ENCODE measurements at places on chromosomes 13 and 19.

DNA sequence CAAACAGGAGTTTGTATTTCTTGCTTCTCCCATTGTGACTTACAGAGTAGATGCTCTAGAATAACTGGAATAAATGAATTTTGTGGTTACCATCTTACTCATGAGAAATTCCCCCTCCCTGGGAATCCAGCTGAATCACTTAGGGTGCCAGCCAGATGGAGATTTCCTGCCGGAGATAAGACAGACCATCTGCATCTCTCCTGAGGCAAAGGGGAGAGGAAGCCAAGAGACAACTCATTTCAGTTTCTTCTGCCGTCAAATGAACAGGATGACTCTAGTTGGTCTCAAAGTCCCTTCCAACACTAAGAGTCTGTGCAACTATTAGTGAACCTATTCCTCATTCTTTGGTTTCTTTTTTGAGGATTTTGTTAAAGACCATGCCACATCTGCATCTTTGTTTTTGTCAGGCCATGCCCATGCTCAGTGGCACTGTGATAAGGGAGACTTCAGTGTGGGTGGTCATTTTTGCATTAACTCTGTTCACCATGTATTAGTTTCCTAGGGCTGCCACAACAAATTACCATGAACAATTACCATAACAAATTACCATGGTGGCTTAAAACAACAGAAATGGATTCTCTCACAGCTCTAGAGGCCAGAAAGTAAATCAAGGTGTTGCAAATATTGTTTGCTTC lies 112.8 kb downstream of the NDFIP2 start:
- no peak for DNase-seq

- no peak for DNase-seq
These were observed 13.2 kb downstream of the JAK3 start for GRCh38 chr19:17834350-17835181.

DNA sequence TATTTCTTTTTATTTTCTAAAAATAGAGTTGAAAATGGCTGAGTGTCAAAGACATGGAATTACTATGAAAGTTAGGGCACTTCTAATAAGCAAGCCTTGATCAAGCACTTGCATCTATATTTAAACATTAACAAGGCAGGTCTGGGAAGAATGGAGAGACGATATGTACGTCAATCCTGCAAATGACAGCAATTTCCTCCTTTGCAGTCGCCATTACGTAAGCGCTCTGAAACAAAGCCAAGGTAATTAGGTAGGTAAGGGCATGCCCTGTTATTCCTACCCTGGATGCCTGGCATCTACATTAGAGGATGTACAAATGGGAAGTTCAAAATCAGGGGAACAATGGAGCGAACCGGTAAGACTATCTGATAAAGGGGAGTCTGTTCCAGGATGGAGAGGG lies 664.0 kb upstream of the ARGLU1 start:
- no peak for DNase-seq

GRCh38 chr13:36090592-36090991 lies 40.6 kb downstream of the DCLK1 start:
- no peak for DNase-seq

- DNase-seq, result no peak
These were observed 6.8 kb downstream of the ZNF564 start for GRCh38 chr19:12544401-12544876.

DNA sequence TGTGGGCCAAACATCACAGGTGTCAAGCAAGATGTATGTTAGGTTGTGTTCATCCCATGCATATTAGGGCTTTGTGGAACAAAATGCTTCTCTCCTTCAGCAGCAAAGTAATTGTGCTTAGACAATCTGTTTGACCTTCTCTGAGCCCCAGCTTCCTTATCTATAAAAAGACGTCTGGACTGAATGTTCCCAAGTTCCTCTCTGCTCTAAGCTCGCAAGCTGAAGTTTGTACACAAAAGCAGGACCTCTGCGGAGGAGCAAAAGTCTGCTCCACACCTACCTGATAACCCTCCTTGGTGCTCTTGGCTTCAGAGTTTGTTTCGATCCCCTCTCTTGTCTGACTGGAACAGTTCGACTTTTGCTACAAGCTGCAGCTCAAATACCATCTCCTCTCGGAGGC lies 95.7 kb upstream of the UBL3 start:
- DNase-seq, result no peak

- no peak for DNase-seq
These were observed 8.1 kb upstream of the ARL11 start for GRCh38 chr13:49620170-49620621.

DNA sequence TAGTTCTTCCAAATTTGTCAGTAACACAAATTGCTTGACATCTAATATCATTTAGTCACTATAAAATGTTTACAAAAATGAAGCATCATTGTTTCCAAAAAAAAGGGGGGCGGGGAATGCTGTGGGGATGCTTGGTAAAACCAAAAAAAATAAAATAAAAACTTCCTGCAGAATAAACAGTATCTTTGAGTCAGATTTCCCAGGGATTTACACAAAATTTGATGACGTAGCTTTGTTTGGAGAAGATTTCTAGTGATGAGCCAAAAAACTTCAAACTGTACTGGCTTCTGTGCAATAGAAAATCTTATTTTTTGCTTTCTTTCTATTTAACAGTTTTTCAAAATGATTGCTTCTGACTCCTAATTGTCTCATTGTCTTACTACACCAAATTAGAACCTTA lies 80.0 kb downstream of the MZT1 start:
- DNase-seq, result no peak

GRCh38 chr19:2771786-2772674 lies 11.0 kb downstream of the SGTA start:
- DNase-seq, result no peak

DNA sequence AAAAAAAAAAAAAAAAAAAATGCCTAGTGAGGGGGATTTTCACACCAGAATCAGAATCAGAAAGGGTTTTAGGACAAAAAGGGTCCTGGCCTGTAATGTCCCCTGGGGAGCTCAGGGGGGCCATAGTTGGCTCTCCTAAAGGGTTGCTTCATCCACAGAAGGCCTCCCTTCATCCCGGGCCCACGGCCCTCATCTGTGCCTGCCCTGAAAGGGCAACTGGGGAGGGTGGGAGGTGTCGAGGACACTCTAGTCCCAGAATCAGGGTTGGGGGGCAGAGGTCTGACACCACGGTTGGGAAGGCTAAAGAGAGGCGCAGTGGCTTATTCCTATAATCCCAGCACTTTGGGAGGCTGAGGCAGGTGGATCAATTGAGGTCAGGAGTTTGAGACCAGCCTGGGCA lies 22.5 kb upstream of the ZNRF4 start:
- DNase-seq, result no peak

GRCh38 chr19:3335431-3336350 lies 30.7 kb upstream of the NFIC start:
- DNase-seq, result no peak

DNA sequence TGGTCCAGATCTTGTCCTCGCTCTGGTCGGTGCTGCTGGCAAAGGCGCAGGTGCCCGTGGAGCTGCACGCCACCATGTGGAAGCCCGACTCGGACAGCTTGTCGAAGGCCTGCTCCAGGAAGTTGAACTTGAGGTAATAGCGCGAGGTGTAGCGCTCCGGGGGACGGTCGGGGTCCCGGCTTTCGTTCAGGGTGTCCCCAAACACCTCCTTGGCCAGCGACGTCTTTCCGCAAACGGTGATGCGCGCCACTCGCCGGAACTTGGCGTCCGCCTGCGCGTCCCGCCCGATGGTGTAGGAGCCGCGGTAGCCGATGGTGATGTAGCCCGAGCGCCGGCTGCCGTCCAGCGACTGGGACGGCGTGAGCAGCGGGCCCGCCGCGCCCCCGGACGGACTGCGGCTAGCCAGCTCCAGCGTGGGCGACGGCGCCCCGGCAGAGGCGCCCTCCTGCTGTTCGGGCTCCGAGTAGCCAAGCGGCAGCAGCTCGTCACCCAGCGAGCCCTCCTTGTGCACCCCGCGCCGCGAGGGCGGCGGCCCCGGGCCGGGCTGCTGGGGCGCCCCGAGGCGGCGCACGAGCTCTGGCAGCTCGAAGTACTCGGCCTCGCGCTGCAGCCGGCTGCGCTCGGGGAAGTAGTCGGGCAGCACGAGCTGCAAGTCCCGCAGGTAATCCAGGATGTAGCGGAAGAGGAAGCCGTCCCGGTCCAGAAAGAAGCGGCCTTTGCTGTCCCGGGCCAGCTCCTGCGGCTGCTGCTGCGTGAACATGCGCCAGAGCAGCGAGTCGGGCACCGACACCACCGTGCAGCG lies 801 bp downstream of the KCTD12 start:
- peak; percentile 17 for DNase-seq

GRCh38 chr13:112779856-112780604 lies 90.2 kb downstream of the ATP11A start:
- no peak for DNase-seq

DNA sequence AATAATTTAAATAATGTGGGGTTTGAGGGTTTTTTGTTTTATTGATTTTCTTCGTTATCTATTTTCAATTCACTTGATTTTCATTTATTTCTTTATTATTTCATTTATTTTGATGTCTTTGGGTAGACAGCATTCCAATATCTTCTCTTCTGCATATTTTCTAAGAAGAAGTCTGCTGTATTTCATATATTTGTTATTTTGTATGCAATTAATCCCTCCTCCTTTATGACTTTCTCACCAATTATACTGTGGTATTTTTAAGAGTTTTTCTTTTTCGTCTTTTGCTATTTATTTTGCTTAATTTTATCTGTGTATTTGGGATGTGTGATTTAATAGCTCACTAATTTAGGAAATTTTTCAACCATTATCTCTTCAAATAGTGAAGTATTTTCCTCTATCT lies 1444.4 kb upstream of the MIR17HG start:
- no peak for DNase-seq

DNA sequence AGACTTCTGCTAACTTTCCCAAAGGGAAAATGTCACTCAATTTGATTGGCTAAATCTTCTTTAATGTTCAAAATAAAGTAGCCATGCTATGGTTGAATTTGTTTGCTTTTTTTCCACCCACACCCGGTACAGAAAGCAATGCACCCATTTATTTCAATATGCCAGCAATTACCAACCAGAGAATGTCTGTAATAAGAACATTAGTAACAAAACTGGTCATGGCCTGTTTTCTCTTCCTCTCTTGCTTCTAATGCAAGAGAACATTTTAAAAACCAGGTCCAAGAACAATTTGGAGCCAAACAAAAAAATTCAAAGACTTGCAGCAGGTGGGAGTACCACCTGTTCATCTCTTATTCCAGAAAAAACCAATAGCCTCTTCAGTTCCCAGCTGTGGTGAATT lies 1108.8 kb upstream of the PCDH20 start:
- no peak for DNase-seq

Data from effector CD8-positive, alpha-beta T cell (primary cell).